ENCODE measurements at places on chromosomes 4 and X.
A peak's percentile ranks its signal among the peaks of the same experiment; 100 is the strongest.

- DNase-seq, result no peak
Measured at GRCh38 chr4:165464813-165465381, 86.1 kb downstream of the CPE start.

DNA sequence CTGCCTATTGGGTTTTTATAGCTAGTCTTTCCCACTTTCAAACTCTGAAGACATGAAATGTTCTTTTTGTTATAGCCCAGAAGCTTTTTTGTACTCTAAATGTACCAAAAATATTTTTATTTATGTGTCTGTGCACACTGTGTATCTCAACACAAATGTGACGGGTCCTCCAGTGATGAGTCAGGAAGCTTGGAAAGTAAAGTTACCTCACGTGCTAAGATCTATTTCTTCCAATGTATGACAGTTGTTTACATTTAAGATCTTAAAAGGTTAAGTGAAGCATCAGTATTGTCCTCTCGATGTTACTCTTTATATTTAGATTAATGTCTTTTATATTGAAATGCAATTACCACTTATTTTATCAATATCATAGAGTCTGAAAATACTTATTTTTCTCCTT lies 29.1 kb upstream of the PRSS12 start:
- DNase-seq, result no peak

DNA sequence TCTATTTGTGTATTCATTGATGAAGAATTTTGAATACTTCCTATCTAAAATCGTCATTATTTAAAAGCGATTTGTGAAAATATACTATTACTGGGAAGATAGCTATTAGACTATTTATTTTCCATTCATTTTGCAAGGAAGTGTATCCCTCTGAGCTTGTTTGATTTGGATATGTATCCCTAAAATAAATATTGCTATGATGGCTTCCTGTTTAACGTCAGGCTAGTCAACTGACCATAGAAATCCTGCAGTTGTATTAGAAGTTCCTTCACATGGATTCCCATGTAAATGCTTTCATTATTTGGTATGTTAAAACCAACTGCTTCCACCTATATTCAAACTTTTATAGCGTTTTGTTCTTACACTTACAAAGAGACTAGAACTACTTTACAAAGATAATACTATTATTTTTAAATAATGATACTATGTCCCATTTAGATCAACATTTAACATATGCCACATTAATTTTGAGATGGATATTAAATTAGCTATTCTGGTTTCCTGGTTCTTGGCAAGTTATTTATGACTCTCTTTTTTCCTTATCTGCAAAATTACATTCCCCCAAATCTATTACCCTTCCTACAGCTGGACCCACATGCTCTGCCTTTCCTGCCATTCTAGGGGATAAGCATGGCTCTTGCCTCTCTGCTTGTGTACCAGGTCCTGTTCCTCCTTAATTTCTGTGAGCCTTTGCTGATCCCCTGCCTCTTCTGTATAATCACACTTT lies 26.7 kb upstream of the PDE5A start:
- no peak for DNase-seq

GRCh38 chr4:146124023-146124680 lies 51.4 kb upstream of the LSM6 start:
- no peak for DNase-seq

DNA sequence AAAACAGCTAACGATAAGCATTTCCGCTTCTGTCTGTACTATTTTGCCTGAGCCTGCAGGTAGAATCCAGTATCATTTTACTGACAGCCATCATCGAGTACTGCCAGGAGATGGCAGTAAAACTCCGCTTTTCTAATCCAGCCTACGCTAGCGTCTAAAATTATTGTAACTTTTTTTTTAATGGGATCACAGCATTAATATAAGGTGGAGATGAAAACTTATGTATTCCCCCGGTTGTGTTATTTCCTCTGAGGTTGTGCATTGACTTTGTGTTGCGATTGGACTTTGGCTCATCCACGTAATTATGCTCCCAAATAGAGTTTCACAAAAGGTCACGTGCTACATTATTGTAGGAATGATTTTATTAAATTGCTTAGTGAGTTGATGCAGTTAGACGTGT lies 248.1 kb downstream of the C4orf33 start:
- no peak for DNase-seq

DNA sequence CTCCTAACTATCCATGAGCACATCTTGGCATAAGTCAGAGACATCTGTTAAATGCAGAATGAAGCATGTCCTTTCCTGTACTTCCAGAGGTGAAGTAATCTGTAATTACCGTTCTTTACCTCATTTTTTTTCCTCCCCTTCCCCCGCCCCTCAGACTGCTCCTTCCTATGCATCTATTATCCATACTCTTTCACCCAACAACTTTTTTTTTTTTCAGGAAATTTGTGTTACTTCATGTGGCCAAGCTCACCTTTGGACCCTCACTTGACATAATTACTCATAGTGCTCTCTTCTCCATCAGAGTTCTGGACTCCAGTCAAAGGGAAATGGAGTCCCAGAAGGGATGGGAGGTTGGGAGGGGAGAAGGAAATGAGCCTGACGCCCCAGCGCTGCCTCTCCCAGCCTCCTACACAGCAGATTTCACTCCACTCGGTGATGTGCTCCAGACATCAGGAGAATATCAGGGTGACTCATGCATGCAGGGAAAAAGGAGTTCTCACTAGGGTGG lies 568.8 kb downstream of the STIM2 start:
- no peak for DNase-seq

DNA sequence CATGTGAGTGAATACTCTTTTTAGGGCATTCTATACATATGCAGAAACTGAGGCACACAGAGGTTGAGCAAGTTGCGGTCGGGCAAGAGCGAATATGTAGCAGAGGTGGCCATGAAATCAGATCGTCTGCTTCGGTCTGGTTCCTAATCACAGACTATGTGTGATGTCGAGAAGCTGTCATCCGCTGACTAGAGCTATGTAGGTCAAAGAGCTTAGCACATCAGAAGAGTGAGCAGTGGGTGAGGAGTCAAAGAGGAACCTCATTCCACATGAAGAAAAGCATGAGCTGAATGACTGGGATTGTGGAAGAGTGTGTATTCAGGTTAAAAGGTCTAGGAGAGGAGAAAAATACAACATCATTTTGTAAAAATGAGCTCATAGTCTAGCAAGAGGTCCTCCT lies 19.0 kb downstream of the GAB3 start:
- no peak for DNase-seq

DNA sequence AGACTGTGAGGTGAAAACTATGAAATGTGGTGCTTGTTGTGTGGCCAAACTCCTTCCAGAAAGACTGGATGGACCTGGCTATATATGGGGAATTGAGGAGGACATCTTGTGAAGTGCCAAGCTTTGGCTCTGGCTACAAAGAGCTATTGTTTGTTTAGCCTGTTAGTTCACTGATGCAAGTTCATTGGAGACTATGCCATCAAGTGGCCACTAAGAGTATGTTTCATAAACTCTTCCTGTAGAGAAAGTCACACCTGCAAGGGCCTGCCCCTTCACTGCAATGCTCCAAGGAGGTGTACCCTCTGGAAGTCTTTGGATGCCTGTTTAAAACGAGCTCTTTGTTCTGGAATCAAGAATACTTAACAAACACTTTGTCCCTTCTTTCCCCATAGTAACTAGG lies 382.0 kb downstream of the GABRG1 start:
- no peak for DNase-seq

- no peak for DNase-seq
Measured at GRCh38 chr4:64747919-64748715, 338.9 kb upstream of the TECRL start.

GRCh38 chr4:154478128-154478527 lies 13.5 kb downstream of the DCHS2 start:
- DNase-seq, result no peak

DNA sequence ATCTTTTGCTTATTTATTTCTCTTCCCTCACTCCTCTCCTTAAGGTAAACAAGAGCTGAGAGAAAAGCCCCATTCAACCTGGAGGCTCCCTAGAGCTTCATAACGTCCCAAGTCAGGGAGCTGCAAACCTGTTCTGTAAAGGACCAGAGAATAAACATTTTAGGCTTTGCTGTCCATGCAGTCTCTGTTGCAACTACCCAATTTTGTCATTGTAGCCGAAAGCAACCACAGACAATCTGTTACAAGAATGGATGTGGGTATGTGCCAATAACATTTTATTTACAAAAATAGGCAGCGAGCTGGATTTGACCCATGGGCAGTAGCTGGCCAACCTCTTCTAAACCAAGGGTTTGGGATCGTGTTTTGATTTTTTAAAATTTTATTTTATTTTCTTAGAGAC lies 71.3 kb upstream of the TBL1X start:
- DNase-seq, result no peak

- no peak for DNase-seq
Measured at GRCh38 chr4:36323816-36324419, 42.5 kb downstream of the DTHD1 start.

- DNase-seq, result no peak
Measured at GRCh38 chrX:45497290-45497689, 296.6 kb upstream of the DIPK2B start.

DNA sequence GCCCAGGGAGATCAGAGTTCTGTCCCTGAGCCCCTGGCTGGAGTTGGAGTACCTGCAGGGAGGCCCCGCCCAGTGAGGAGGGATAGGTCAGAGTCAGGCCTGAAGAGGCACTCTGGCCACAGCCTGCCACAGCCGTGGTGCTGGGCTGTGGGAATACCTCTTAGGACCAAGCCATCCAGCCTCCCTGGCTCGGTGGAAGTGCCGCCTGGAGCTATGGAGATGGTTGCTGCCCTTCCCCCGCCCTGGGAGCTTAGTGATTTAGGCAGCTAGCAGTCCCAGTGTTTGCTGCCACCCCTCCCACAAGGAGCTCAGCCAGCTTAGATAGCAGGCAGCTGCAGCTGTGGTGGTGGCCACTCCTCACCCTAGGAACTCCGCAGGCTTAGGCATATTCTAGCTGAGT lies 446.3 kb upstream of the GNPDA2 start:
- DNase-seq, result no peak

DNA sequence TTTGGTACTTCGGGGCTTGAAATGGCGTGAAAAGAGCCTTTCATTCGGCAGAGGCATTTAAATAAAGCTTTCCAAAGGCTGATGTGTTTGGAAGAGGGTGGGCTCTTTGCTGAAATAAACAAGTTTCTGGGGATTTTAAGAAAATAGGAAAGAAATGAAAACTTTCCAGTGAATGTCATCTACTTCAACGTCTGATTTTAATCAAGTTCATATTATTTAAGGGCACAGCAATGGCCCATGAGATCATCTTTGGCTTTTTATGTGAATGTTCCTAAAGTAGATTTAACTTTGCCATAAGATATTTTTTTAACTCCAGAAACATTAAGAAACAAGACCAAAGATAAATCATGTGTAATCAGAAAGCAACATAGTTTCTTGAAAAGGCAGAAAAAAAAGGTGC lies 69.8 kb upstream of the TTC29 start:
- DNase-seq, result no peak

GRCh38 chrX:80216086-80216485 lies 201.5 kb downstream of the TBX22 start:
- DNase-seq, result no peak

GRCh38 chr4:15182600-15183220 lies 180.4 kb downstream of the CPEB2 start:
- DNase-seq, result no peak

DNA sequence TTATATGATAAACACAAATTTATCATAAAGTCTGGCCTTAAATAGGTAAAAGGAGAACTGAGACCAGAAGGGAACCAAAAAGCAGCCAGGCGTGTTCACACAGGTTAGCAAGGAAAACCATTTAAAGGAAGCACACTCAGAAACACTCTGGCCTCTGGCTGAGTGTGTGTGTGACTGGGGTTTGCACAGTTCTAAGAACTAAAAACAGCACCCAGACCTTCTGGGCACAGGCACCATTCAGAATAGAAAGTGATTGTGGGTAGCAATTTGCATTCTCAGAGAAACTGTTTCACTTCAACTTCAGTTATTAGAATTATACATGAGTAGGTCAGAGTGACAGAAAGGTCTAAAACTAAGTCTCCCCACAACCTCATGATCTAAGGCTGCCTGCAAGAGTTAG lies 10.0 kb downstream of the GPR82 start:
- DNase-seq, result no peak

GRCh38 chr4:173370130-173370476 lies 651 bp upstream of the SAP30 start:
- no peak for DNase-seq

GRCh38 chr4:144206711-144207110 lies 66.2 kb upstream of the GYPA start:
- DNase-seq, result no peak

GRCh38 chrX:69138512-69138911 lies 26.7 kb downstream of the PJA1 start:
- DNase-seq, result no peak

GRCh38 chr4:86961116-86961515 lies 26.3 kb downstream of the AFF1 start:
- DNase-seq, result no peak

DNA sequence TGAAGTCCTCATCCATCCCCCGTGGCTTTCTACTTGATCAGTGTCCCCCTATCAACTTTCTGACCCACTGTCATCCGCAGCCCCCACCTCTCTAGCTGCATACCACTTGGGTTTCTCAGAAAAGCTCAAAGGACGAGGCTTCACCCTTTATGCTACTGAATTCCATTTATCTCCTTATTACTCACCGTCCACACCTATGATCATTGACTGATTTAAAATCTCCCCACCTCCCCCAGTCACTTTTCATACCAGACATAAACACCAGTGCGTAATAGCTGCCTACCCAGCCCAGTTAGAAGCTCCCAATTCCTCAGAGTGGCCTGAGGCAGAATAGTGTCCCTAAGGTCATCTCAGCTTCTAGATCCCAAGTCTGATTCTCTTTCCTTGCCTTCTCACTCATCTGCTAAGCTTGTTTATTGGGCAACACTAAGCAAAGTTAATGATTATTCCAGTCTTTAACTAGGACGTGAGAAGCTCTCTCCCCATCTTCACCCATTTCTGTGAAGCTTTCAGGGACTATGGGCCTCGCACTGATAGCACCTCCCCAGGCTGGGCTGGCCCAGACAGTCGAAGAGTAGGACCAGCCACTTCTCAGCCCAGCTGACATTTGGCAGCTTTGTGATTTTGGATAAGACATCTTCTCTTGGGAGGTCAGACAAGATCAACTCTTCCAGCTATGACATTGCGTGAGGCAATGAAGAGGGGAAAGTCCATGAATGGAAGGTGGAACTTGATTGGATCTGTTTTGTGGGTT lies 7.2 kb upstream of the DDX60L start:
- no peak for DNase-seq

- DNase-seq, result no peak
Measured at GRCh38 chrX:44036336-44036735, 63.1 kb upstream of the NDP start.

DNA sequence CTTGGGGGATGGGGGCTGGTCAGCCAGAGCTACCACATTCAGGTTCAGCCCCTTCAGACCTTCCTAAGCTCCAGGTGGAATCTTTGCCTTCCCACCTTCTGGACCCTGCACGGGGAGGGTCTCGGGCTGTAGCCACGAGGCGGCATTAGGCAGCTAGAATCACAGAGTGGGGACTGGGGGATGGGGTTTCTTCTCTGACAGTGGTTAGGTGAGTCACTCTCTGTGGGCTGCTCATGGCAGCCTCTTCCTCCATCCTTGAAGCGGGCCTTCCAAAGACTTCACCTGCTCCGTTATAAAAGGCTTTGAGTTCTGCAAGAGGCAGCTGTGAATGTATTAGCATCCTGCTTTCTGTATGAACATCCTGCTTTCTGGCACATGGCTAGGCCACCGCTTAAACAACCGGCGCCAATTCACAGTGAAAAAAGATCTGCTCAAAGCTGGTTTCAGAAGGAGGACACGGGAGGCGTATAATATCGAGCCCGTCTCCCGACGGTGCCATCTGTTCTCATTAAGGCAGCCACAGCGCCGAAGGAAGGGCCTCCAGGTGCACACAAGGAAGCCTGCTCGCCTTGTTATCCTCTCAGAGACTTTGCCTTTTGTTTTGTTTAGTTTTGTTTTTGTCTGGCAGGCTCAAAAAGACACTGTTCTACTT lies 74.3 kb upstream of the IGFBP7 start:
- DNase-seq, result peak; percentile 3

- DNase-seq, result no peak
Measured at GRCh38 chr4:5854929-5855328, 38.0 kb downstream of the CRMP1 start.
